ENCODE measurements at places on chromosomes 2 and 18.

- no peak overlapping the region for H3K4me3 ChIP-seq
- peaks cover 10% of the 10 kb centered on the region for H3K4me1 ChIP-seq
- no peak for DNase-seq
- H3K27me3 ChIP-seq, result no peaks in the 10 kb centered on the region
- no peaks in the 10 kb centered on the region for H3K36me3 ChIP-seq
Measured at GRCh38 chr18:49094979-49095632, 144.3 kb upstream of the SMAD7 start.

DNA sequence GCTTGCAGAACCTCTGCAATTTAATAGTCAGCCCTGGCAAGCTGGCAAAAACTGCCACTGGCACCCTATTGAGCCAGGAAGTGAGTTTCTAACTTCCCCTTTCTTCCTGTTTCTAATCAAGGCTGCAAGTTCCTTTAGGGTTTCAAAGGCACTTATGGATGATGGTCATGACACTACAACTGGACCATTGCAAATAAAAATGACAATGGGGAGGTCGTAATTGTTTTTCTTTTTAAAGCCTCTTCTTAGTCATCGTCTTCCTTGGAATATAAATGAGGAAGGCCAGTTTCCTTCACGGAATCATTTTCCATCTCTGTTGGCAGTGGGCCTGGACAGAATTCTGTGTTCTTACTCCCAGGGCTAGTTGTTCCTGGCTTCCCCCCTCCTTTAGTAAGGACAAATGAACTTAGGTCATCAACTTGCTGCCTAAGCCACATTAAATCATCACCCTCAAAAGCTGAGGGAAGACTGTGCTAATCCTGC lies 35.8 kb downstream of the SH3RF3 start:
- no peak for DNase-seq
- peak overlapping the region; percentile 17 for H3K27ac ChIP-seq
- H3K27me3 ChIP-seq, result no peaks in the 10 kb centered on the region
- H3K36me3 ChIP-seq, result no peaks in the 10 kb centered on the region

- H3K4me3 ChIP-seq, result no peak overlapping the region
- DNase-seq, result peak; percentile 49
- no peaks in the 10 kb centered on the region for H3K27me3 ChIP-seq
Measured at GRCh38 chr18:28189400-28190239, 12.7 kb upstream of the CDH2 start.

- H3K4me1 ChIP-seq, result peaks cover 50% of the 10 kb centered on the region
- DNase-seq, result no peak
- no peak overlapping the region for H3K4me3 ChIP-seq
- H3K27ac ChIP-seq, result no peak overlapping the region
- H3K27me3 ChIP-seq, result no peaks in the 10 kb centered on the region
- H3K36me3 ChIP-seq, result no peaks in the 10 kb centered on the region
Measured at GRCh38 chr2:105808423-105809096, 63.8 kb downstream of the NCK2 start.

DNA sequence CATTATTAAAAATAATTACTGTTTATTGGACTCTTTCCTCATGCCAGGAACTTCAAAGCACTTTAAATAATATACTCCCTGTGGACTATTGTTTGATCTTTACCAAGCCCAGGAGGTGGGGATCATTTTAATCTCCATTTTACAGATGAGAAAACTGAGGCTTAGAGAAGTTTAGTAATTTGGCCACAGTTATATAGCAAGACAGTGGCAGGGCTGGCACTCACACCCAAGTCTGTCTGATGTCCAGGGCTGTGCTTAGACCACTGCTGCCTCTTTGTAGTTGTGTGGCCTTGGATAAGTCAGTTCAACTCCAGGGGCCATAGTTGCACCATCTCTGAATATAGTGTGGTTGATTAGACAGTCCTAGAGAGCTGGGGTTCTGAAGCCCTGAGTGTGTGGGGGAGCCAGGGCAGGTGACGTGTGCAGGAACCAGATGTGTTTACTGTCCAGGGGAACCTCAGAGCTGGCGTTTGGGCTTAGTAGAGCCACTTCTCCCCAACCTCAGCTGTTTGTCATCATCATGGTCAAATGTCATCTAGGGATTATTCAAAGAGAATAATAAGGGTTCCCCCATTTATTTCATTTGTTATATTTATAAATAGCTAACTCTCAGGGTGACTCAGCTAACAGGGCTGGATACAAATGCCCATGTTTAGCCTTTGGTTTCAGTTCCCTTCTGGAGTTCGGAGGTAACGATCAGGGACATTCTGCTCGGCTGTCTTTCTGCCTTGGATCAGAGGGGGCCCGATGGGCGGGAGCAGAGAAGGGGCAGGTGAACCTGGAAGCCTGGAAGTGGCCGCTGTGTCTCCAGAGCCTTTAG lies 68.0 kb downstream of the BOLA3 start:
- no peak overlapping the region for H3K27ac ChIP-seq
- H3K4me1 ChIP-seq, result peaks cover 9% of the 10 kb centered on the region
- no peaks in the 10 kb centered on the region for H3K27me3 ChIP-seq

- H3K27me3 ChIP-seq, result no peaks in the 10 kb centered on the region
- DNase-seq, result no peak
- no peaks in the 10 kb centered on the region for H3K4me1 ChIP-seq
- H3K36me3 ChIP-seq, result no peaks in the 10 kb centered on the region
Measured at GRCh38 chr2:128695646-128696220, 377.1 kb upstream of the HS6ST1 start.

DNA sequence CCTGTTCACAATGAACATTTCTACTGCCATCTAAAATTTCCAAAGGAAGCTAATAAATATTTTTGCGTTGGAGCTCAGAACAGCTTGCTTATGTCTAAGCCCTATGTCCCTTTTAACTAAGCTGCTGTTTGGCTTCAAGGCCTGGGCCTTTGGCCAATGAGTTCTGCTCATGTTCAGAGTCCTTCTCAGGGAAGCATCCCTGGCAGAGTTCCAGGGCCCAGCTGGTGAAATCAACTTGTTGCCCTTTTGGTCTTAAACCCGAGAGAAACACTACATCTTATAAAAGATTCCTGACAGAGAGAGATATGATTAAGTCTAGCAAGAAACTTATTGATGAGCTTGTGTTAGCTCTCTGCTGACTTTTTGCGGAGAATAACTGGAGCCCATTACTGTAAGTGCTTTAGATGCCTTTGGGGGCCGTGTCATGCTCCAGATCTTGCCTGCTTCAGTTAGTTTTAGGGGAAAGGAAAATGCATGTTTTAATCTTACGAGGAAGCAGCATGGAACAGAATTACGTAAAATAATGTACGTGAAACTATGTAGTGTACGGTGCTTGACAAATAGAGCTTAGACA lies 102.5 kb upstream of the NOSTRIN start:
- DNase-seq, result peak; percentile 70
- H3K36me3 ChIP-seq, result no peaks in the 10 kb centered on the region
- H3K27me3 ChIP-seq, result no peaks in the 10 kb centered on the region
- H3K27ac ChIP-seq, result no peak overlapping the region
- no peak overlapping the region for H3K4me3 ChIP-seq

DNA sequence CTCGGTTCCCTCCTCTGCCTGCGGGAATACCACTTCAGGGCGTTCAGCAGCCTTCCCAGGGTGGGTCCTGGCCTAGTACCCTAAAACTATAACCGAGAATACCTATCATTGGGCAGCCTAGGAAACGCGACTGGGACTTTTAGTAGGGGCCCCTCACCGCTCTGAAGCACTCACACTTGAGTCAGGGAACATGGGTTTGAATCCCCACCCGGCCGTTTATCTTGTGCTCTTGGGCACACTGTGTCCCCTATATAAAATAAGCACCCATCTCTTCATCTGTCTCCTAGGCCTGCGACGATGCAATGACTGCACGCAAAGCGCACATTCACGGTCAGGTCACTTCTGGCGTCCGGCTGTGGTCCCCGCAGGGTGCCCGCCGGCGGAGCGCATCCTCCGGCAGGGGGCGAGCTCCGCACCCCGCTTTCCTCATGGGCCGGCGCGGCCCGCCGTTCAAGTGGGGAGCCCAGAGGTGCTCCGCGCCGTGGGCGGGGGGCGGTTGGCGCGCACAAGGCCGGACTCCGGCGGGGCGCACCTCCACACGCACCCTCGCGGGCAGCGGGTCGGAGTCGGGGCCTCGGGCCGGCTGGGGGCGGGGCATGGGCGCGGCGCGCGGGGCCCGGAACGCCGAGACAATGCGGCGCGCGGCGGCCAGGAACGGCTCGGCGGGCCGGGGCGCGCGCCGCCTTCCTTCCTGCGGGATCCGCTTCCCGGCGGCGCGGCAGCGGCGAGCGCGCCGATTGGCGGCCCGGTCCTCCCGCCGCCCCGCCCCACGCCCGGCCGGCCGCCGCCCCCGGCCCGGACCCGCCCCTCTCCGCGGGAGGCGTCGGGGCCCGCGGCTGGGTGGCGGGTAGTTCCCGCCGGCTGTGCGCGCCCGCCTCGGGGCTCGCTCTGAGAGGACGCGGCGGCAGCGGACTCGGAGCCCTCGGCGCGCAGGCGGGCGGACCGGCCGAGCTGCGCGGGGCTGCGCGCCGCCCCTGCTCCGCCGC lies at the start of gene ASAP2:
ASAP2 (plus strand) TSS at position 850 of the 986 bp plus-strand sequence. CDS start 293 bp downstream, outside the sequence.
- H3K4me3 ChIP-seq, result peak within 1 kb of the TSS; percentile 78
- H3K27me3 ChIP-seq, result no peaks in the 10 kb centered on the region
- H3K36me3 ChIP-seq, result no peaks in the 10 kb centered on the region
- H3K27ac ChIP-seq, result peak within 1 kb of the TSS; percentile 95

- H3K36me3 ChIP-seq, result no peaks in the 10 kb centered on the region
- no peaks in the 10 kb centered on the region for H3K27me3 ChIP-seq
- H3K27ac ChIP-seq, result no peak overlapping the region
- no peak for DNase-seq
- H3K4me1 ChIP-seq, result no peaks in the 10 kb centered on the region
Measured at GRCh38 chr2:138274421-138275291, 226.9 kb upstream of the SPOPL start.

- no peaks in the 10 kb centered on the region for H3K27me3 ChIP-seq
- no peak overlapping the region for H3K4me3 ChIP-seq
- no peaks in the 10 kb centered on the region for H3K36me3 ChIP-seq
- H3K27ac ChIP-seq, result no peak overlapping the region
- H3K4me1 ChIP-seq, result peaks cover 19% of the 10 kb centered on the region
Measured at GRCh38 chr2:96930351-96931010, 55.9 kb downstream of the FAM178B start.

DNA sequence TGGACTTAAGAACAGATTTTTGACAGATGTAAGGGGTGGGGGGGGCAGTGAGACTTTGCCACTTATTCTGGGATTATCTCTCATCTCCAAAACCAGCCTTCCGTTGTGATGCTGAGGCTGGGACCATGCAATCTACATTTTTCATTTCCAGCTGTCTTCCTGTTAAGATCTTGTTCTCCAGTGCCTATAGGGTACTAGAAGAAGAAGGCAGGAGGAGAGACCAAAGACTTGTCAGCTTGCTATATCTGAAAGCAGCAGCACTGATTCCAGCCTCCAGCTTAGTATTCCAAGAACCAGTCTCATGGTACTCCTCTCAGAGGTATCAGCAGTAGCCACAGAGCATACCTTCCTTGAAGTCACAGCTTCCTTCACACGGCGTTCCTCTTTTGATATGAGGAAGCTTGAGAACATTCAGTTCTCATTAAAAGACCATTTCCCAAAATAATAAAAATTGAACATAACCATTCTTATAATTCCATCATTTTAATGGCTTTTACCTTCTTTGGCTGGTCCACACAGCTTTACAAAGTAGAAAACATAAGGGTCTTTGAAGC lies 49.8 kb downstream of the USP34 start:
- H3K27me3 ChIP-seq, result no peaks in the 10 kb centered on the region
- peaks cover 4% of the 10 kb centered on the region for H3K4me1 ChIP-seq
- H3K27ac ChIP-seq, result no peak overlapping the region
- H3K36me3 ChIP-seq, result no peaks in the 10 kb centered on the region
- no peak for DNase-seq

- no peaks in the 10 kb centered on the region for H3K4me1 ChIP-seq
- H3K27me3 ChIP-seq, result no peaks in the 10 kb centered on the region
- no peak overlapping the region for H3K27ac ChIP-seq
- no peak for DNase-seq
- H3K36me3 ChIP-seq, result no peaks in the 10 kb centered on the region
Measured at GRCh38 chr2:75170889-75171288, 28.4 kb downstream of the TACR1 start.

DNA sequence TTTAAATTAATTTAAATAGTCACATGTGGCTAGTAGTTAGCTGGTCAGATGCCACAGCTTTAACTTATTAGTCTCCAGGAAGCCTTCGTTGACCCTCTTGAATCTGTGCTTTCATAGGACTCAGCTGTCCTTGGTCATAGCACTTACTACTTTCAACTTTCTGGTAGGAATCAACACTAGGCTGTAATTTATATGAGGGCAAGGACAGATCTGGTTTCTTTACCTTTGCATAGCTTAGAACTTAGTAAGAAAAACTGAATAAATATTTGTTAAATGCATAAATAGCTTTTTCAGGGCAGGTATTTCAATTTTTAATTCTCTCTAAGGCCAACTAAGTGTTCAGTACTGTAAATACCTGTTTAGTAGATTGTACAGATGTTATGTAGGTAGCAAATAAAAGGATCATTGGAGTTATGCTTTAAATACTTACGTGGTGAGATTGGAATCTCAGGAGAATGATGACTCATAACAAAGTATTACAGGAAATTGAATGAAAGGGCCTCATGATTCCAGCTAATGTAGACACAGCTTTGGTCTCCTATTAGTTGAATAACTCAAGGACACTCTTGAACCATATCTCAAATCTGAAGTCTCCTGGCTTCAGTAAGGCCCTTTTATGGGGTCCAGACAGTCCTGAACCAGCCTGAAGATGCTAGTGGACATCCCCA lies 2.6 kb downstream of the CLIP4 start:
- H3K27ac ChIP-seq, result peak overlapping the region; percentile 95
- peaks cover 36% of the 10 kb centered on the region for H3K4me1 ChIP-seq
- no peak overlapping the region for H3K4me3 ChIP-seq

DNA sequence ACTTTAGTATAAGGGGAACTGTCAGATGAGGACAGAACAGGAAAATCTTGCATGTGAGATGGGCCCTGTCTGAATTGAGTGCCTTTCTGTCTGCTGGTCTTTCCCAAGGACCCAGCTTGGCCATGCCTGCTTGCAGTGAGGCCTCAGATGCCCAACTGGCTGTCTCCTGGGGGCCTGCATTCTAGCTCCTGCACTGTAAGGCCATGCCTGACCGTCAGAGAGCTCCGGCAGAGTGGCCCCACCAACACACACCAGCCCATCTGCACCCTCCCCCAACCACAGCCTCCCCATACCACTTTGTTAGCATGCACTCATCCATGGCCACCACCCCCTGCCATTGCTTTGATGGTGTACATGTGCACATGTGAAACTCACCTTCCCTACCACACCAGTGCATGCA lies 190.4 kb upstream of the RPRM start:
- no peak for DNase-seq
- H3K36me3 ChIP-seq, result no peaks in the 10 kb centered on the region
- H3K4me1 ChIP-seq, result no peaks in the 10 kb centered on the region
- no peak overlapping the region for H3K27ac ChIP-seq
- no peaks in the 10 kb centered on the region for H3K27me3 ChIP-seq
- H3K4me3 ChIP-seq, result no peak overlapping the region

GRCh38 chr2:227788561-227789018 lies 25.1 kb upstream of the CCL20 start:
- no peak overlapping the region for H3K4me3 ChIP-seq
- DNase-seq, result peak; percentile 65
- no peaks in the 10 kb centered on the region for H3K27me3 ChIP-seq
- H3K4me1 ChIP-seq, result peaks cover 6% of the 10 kb centered on the region

- no peaks in the 10 kb centered on the region for H3K4me1 ChIP-seq
- DNase-seq, result no peak
- H3K36me3 ChIP-seq, result no peaks in the 10 kb centered on the region
- H3K27ac ChIP-seq, result no peak overlapping the region
Measured at GRCh38 chr18:57014772-57015413, 132.0 kb upstream of the BOD1L2 start.
